ENCODE measurements at places on chromosomes 12 and 14.
A peak's percentile ranks its signal among the peaks of the same experiment; 100 is the strongest.

DNA sequence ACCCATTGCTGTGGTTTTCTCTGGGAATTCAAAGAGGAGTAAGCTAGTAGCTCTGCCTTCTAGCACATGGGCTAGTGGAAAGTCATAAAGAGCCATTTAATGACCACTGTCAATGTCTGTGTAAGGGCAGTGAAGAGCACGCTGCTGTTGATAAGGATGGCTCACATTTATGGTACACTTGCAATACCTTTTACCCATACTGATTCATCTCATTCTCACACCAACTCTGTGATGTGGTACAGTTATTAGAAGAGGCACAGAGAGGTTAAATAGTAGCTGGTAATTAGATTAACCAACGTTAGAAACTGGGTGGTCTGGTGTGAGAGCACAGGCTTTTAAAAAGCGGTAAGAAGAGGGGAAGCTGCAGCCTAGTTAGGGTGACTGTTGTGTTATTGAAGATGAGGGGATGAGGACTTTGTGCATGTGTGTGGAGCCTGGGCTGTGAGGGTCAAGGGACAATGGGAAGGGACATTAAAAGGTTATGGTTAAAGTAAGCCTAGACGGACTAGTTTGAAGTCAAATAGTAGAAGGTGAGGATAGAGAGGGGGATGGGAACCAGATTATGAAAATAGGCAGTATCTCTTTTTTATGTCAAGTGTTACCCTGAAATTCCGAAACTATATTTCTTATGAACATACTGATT, 25.2 kb downstream of the RASSF3 start:
- H3K4me3 ChIP-seq: no peak overlapping the region
- no peak overlapping the region for H3K27ac ChIP-seq
- no peaks in the 10 kb centered on the region for H3K27me3 ChIP-seq
- peaks cover 45% of the 10 kb centered on the region for H3K36me3 ChIP-seq
- no peak for DNase-seq

GRCh38 chr12:63151623-63152320, 771 bp upstream of the AVPR1A start:
- H3K27me3 ChIP-seq: peaks cover 51% of the 10 kb centered on the region
- H3K4me1 ChIP-seq: peaks cover 8% of the 10 kb centered on the region
- peak overlapping the region; percentile 45 for H3K27ac ChIP-seq
- peak; percentile 7 for DNase-seq

DNA sequence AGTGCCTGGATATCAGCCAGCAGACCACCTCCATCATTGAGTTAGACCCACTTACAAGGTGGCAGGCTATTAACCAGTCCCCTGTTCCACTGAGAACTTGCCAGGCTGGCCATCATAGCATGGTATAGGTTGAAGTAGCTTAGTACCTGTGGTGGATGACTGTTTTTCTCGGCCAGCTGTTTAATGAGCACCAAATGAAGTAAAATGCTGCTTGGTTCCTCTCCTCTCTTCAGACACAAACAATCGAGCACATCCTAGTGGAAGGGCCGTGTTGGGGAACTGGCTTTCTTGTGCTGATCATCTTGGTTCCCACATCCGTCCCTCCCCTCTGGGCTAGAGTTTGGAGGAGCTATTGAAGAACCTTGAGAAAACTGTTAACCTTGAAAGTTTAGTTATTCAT, 486.2 kb downstream of the RAD51B start:
- no peaks in the 10 kb centered on the region for H3K4me1 ChIP-seq
- peaks cover 3% of the 10 kb centered on the region for H3K36me3 ChIP-seq
- H3K4me3 ChIP-seq: no peak overlapping the region
- no peak for DNase-seq
- no peak overlapping the region for H3K27ac ChIP-seq

GRCh38 chr12:29792132-29792531, 8.4 kb upstream of the TMTC1 start:
- DNase-seq: no peak
- no peak overlapping the region for H3K4me3 ChIP-seq
- H3K27me3 ChIP-seq: no peaks in the 10 kb centered on the region
- H3K27ac ChIP-seq: no peak overlapping the region

DNA sequence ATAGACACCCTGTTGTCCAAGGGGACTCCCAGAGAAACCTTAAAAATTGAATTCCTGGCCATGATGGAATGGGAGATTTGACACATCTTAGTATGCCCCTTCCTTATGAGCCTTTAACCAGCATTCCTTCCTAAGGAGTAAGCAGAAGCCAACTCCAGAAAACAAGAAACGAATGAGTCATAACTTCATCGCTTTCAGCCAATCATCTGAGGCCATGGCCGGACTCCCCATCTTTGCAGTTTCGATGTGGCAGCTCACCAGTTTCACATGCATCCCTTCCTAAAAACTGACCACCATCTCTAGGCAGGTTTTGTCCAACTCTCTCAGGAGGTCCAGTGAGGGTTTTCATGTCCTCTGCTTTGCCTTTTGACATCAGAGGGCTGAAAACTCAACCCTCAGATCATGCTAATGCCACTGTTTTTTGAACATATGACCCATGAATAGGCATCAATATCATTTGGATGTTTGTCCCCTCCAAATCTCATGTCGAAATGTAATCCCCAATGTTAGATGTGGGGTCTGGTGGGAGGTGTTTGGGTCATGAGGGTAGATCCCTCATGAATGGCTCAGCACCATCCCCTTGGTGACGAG, 19.9 kb downstream of the DAAM1 start:
- H3K4me3 ChIP-seq: no peak overlapping the region
- H3K27me3 ChIP-seq: peaks cover 3% of the 10 kb centered on the region
- H3K4me1 ChIP-seq: peaks cover 1% of the 10 kb centered on the region
- no peak for DNase-seq
- H3K36me3 ChIP-seq: no peaks in the 10 kb centered on the region
- no peak overlapping the region for H3K27ac ChIP-seq

- H3K36me3 ChIP-seq: no peaks in the 10 kb centered on the region
- H3K27ac ChIP-seq: no peak overlapping the region
- H3K27me3 ChIP-seq: no peaks in the 10 kb centered on the region
- peaks cover 3% of the 10 kb centered on the region for H3K4me1 ChIP-seq
These were observed 6.4 kb upstream of the SLC25A3 start for GRCh38 chr12:98587084-98587483.

DNA sequence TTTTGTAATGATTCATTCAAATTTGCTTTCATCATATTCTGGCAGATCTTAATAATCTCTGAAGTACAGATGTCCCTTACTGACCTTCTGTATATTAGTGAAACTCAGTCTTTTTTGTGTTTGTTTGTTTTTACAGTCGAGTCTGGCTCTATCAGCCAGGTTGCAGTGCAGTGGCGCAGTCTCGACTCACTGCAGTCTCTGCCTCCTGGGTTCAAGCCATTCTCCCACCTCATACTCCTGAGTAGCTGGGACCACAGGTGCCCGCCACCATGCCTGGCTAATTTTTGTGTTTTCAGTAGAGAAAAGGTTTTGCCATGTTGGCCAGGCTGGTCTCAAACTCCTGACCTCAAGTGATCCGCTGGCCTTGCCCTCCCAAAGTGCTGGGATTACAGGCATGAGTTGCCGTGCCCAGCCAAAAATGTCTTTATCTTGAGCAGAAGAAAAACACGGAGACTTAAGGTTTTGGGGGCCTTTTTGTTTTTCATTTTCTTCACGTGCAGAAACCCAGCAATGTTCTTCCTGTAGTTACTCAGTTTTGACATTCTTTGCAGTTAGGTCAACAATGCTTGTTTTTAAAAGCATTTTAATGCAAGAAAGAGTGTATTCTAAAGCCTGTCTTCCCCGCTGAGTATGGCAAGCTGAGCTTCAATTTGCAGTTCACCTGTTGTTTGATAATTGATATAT, 79.5 kb downstream of the FAR2 start:
- H3K4me3 ChIP-seq: no peak overlapping the region
- no peaks in the 10 kb centered on the region for H3K36me3 ChIP-seq
- H3K4me1 ChIP-seq: no peaks in the 10 kb centered on the region
- peaks cover 6% of the 10 kb centered on the region for H3K27me3 ChIP-seq

GRCh38 chr12:121748571-121749265, 36.2 kb downstream of the TMEM120B start:
- H3K27ac ChIP-seq: peak overlapping the region; percentile 60
- no peak for DNase-seq
- no peak overlapping the region for H3K4me3 ChIP-seq

- DNase-seq: no peak
- H3K27ac ChIP-seq: no peak overlapping the region
- peaks cover 29% of the 10 kb centered on the region for H3K36me3 ChIP-seq
- H3K4me3 ChIP-seq: no peak overlapping the region
- no peaks in the 10 kb centered on the region for H3K27me3 ChIP-seq
- no peaks in the 10 kb centered on the region for H3K4me1 ChIP-seq
These were observed 36.6 kb downstream of the WDR89 start for GRCh38 chr14:63605041-63605532.

- H3K27me3 ChIP-seq: no peaks in the 10 kb centered on the region
- H3K4me1 ChIP-seq: no peaks in the 10 kb centered on the region
- H3K27ac ChIP-seq: no peak overlapping the region
These were observed 62.9 kb upstream of the VSX2 start for GRCh38 chr14:74176400-74176793.

- H3K4me3 ChIP-seq: no peak overlapping the region
- DNase-seq: no peak
- H3K27ac ChIP-seq: no peak overlapping the region
- H3K4me1 ChIP-seq: no peaks in the 10 kb centered on the region
These were observed 2.4 kb upstream of the GALNT8 start for GRCh38 chr12:4717806-4718205.

GRCh38 chr14:36807727-36808126, 146.1 kb downstream of the PAX9 start:
- no peaks in the 10 kb centered on the region for H3K36me3 ChIP-seq
- no peak overlapping the region for H3K27ac ChIP-seq
- no peak overlapping the region for H3K4me3 ChIP-seq
- no peak for DNase-seq

- peaks cover 9% of the 10 kb centered on the region for H3K36me3 ChIP-seq
- peak overlapping the region; percentile 69 for H3K27ac ChIP-seq
- DNase-seq: peak; percentile 11
- peak overlapping the region; percentile 73 for H3K4me3 ChIP-seq
- peaks cover 53% of the 10 kb centered on the region for H3K4me1 ChIP-seq
- no peaks in the 10 kb centered on the region for H3K27me3 ChIP-seq
These were observed 105.0 kb downstream of the PPP2R5E start for GRCh38 chr14:63438065-63438757.

DNA sequence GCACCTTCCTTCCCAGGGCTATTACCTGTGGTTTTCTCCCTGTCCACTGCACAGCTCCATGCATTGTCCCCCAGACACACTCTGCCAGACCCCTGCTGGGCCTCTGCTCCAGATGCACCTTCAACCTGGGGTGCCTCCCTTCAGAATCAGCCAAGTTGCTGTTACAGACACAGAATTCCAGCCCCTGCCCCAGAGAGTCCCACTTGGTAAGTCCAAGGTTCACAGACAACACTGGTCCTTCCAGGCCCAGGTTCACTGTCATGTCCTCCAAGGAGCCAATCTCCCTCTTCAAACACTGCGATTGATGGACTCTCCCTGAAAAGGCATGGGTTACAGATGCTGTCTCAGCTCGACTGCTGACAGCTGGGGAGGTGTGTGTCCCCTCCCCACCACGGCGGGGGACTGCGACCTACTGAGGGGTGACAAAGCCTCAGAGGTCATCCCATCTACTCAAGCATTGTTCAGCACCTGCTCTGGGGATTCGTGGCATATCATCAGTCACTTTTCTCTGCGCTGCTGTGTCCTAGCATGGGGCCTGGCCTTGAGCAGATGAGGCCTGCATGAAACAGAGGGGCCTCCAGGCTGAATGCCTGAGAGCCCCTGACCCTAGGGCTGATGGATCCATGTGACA, 24.3 kb downstream of the CALM1 start:
- DNase-seq: no peak
- H3K36me3 ChIP-seq: no peaks in the 10 kb centered on the region
- H3K27me3 ChIP-seq: peaks cover 2% of the 10 kb centered on the region

- H3K27ac ChIP-seq: no peak overlapping the region
- no peaks in the 10 kb centered on the region for H3K36me3 ChIP-seq
- no peak for DNase-seq
- H3K4me1 ChIP-seq: no peaks in the 10 kb centered on the region
These were observed 199.6 kb upstream of the CNOT2 start for GRCh38 chr12:70043490-70044138.

- H3K27me3 ChIP-seq: no peaks in the 10 kb centered on the region
- DNase-seq: no peak
- H3K36me3 ChIP-seq: no peaks in the 10 kb centered on the region
- H3K27ac ChIP-seq: no peak overlapping the region
- H3K4me3 ChIP-seq: no peak overlapping the region
- no peaks in the 10 kb centered on the region for H3K4me1 ChIP-seq
These were observed 84.2 kb upstream of the LRIG3 start for GRCh38 chr12:59004456-59004855.

DNA sequence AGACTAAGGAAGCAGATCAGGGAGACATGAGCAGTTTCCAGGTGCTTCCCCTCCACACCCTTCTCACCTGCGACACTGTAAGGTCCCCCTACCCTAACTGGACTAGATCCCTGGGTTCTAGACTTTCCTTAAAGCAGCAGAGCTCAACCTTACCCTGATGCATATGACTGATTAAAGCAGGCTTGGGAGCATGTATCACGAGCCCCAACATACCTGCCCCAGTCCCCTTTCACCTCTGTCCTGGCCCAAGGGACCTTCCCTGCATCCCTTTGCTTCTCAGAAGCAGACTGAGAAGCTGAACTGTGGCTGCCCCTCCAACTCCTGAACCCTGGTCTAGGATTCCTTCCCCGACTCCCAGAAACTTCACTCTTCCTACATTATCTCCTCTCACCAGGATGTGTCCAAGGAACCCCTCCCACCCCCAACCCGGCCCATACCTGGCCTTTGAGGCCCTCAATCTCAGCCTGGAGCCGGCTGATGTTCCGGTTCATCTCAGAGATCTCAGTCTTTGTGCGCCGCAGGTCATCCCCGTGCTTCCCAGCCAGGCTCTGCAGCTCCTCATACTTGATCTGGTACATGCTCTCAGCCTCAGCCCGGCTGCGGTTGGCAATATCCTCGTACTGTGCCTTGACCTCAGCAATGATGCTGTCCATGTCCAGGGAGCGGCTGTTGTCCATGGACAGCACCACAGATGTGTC, 5.4 kb downstream of the KRT8 start:
- no peaks in the 10 kb centered on the region for H3K36me3 ChIP-seq
- no peak overlapping the region for H3K27ac ChIP-seq
- H3K27me3 ChIP-seq: no peaks in the 10 kb centered on the region
- H3K4me1 ChIP-seq: peaks cover 3% of the 10 kb centered on the region
- H3K4me3 ChIP-seq: no peak overlapping the region

DNA sequence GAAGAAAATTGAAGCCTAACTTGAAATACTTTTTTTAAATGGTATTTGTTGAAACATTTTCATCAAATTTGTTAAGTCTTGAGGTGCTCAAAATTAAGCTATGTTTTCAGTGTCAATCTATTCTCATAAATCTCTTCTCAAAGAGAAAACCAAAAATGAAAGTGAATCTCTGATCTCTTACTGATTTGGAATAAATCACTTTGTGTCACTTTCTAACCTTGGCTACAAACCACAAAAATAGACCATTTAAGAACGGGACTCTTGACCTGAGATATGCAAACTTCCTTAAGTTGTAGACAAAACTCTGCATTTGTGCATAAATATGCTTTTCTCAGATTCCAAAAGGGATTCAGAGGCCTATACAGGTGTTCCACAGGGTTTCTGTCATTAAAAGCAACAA, 192.9 kb downstream of the SEC23A start:
- DNase-seq: no peak
- no peaks in the 10 kb centered on the region for H3K36me3 ChIP-seq
- H3K4me3 ChIP-seq: no peak overlapping the region
- no peaks in the 10 kb centered on the region for H3K27me3 ChIP-seq
- no peak overlapping the region for H3K27ac ChIP-seq
